ENCODE measurements at places on chromosomes 11 and 22.
A peak's percentile ranks its signal among the peaks of the same experiment; 100 is the strongest.

DNA sequence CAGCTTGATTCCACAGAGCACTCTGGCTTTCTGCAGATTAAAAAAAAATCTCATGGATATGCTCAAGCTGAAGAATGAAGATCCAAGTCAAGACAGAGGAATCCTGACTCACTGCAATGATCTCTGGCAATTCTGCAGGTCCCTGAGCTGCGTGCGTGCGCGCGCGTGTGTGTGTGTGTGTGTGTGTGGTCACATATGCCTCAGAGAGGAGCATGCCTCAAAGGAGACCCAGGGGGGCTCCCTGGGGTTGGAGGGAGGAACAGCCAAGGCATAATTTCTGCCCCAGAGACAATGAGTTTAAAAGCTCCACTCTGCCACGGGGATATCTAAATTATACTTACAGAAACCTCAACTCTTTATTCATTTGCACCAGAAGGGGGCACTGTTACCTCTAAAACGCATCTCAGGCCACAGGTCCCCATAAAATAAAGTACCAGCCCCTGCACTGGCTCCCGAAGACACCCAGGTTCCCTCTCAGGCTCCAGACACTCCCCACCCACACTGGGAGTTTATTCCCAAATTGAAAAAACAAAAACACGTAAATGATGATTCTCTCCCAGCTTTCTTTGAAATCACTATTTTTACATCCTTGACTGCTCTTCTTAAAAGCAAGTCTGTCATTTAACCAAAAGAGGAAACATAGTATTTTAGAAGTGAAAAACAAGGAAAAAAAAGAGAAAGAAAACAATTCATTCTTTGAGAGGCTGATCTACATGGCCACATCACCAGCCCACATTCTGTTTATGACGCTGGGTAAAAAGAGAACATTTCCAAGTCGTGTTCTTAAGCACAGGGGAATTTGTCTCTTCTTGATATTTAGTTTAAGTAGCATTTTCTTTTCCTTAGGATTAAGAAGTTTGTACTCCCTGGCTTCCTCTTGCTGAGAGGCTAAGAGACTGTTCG, 401.0 kb downstream of the LARGE1 start:
- no peak for DNase-seq

DNA sequence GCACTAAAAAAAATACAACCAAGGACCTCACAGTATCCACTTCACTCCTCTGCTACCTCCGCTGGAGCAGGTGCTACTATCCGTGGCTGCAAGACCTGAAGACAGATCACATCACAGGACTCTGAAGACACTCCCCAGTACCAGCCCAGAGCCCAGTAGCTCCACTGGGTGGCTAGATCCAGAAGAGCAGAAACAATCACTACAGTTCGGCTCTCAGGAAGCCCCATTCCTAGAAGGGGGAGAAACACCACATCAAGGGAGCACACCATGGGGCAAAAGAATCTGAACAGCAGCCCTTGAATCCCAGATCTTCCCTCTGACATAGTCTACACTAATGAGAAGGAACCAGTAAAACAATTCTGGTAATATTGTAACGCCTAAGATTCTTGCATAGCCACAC, 494.0 kb upstream of the FAT3 start:
- no peak for DNase-seq

GRCh38 chr11:64371201-64371600, 12.2 kb downstream of the RPS6KA4 start:
- DNase-seq, result no peak

DNA sequence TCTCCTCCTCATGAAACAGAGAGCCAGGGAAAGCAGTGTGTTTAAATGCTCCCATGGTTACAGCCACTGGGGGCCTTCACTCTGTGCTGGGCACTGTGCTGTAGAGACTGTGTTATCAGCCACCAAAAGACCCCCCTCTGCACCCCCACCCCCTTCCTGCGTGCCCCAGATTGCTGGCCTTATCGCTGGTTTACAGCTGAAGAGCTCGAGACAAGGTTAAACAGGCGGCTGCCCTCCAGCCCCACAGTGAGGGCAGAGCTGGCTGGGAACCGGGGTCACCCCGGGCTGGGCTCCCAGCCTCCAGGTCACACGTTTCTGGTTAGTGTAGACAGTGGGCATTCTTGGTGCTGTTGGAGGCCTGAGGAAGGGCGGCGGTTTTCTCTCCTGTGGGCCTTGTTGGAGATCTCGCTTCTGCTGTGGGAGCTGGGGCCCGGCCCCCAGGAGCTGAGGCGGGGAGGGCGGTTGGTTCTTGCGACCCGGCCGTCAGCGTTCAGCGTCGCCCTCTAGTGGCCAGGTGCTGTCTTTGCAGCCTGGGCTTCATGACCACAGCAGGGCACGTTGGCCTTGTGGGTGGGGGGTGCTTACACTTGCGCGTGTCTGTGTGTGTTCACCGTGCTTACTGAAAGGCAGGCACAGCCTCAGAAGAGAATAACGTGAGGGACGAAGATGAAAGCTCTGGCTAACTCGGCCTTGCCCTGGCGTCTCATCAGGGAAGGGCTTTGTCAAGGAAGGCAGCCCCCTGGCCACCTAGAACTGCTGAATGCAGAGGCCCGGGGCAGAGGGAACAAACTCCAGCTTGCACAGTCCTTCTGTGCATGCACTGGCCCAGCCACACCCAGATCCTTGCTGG, 40.8 kb downstream of the TBC1D22A start:
- peak; percentile 78 for DNase-seq

- no peak for DNase-seq
These were observed 7.2 kb downstream of the IRAG1 start for GRCh38 chr11:10686311-10686710.

- DNase-seq, result no peak
These were observed 78.4 kb downstream of the ETS1 start for GRCh38 chr11:128508770-128509510.

DNA sequence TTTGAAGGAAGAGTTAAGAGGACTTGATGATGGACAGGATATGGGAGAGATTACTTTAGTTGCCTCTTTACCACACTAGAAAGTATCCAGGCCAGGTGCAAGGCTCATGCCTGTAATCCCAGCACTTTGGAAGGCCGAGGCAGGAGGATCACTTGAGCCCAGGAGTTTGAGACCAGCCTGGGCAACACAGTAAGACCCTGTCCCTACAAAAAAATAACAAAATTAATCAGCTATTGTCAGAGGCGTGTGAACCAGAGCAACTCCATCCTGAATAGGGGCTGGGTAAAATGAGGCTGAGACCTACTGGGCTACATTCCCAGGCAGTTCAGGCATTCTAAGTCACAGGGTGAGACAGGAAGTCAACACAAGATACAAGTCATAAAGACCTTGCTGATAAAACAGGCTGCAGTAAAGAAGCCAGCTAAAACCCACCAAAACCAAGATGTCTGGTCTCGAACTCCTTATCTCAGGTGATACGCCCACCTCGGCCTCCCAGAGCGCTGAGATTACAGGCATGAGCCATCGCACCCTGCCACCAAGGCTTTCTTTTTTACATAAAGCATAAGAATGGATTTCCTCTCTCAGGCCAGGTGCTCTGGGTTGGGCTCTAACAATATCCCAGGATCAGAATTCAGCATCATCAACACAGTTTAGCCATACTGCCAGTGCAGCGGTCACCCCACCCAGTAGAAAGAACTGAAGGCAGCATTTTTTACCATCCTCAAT, 17.8 kb downstream of the PI4KA start:
- no peak for DNase-seq

DNA sequence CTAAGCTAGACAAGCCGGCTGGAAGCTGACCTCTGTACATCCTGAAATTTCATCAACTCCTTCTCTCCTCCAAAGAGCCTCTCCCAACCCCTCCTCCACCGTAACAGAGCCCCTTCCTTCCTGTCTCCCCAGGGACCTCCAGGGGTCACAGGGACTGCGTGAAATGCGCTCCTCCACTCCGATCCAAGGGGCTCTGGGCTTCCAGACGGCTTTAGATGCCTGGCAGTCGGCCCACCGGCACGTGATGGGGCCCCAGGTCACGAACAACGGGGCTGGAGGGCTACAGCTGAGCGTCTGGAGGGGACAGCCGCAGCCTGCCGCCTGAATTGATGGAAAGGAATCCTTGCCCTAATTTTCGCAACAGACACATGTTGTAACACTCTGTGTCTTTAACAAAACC, 264.1 kb downstream of the MN1 start:
- DNase-seq, result no peak

DNA sequence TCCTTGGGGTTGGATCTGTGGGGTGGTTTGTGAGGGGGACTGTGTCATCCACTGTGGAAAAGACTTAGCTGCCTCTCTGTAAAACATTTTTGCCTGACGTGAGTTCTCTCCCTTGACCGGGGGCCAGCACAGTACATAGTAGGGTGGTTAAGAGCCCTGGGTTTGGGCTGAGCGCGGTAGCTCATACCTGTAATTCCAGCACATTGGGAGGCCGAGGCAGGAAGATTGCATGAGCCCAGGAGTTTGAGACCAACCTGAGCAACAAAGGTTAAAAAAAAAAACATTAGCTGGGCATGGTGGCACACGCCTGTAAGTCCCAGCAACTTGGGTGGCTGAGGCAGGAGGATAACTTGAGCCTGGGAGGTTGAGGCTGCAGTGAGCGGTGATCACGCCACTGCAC, 74.7 kb upstream of the WNT7B start:
- no peak for DNase-seq

Data from activated CD8-positive, alpha-beta memory T cell treated with anti-CD3 and anti-CD28 coated beads, Interleukin-2, amount 50 U/mL, for 4 hours (primary cell).